ENCODE measurements at places on chromosomes 11 and 22.
A peak's percentile ranks its signal among the peaks of the same experiment; 100 is the strongest.

GRCh38 chr22:29511126-29511862 is 31.3 kb downstream of the NEFH start:
- no peak for DNase-seq

DNA sequence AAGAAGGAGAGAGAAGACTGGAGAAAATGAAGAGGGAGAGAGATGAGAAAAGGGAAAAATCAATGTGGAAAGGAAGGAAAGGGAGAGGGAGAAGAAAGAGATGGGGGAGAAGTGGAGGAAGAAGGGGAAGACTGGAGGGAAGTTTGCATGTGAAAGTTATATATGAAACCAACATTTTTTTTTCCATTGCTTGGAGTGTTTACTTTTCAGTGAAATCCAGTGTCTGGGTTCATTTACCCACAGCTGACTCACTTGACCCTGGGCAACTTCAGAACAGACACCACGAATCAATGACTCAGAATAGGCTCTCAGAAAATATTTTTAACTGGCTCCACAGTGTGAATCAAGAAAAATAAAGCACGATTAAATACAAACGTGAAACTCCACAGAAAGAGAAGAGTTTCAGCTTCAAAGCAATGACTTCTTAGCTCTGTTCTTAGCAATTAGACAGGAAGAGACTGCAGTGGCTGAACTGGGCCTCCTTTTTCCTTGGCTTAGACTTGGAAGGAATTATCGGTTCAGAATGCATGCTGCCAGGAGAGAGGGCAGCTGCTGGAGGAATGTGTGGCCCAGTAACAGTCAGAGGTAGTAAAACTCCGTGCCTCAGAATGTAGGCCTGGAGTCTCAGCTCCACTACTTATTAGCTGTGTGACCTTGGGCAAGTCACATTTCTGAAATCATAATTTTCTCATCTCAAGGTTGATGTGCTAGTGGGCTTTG is 237.5 kb downstream of the MIAT start:
- DNase-seq = no peak

GRCh38 chr11:77510095-77510494 is 36.2 kb upstream of the PAK1 start:
- no peak for DNase-seq

DNA sequence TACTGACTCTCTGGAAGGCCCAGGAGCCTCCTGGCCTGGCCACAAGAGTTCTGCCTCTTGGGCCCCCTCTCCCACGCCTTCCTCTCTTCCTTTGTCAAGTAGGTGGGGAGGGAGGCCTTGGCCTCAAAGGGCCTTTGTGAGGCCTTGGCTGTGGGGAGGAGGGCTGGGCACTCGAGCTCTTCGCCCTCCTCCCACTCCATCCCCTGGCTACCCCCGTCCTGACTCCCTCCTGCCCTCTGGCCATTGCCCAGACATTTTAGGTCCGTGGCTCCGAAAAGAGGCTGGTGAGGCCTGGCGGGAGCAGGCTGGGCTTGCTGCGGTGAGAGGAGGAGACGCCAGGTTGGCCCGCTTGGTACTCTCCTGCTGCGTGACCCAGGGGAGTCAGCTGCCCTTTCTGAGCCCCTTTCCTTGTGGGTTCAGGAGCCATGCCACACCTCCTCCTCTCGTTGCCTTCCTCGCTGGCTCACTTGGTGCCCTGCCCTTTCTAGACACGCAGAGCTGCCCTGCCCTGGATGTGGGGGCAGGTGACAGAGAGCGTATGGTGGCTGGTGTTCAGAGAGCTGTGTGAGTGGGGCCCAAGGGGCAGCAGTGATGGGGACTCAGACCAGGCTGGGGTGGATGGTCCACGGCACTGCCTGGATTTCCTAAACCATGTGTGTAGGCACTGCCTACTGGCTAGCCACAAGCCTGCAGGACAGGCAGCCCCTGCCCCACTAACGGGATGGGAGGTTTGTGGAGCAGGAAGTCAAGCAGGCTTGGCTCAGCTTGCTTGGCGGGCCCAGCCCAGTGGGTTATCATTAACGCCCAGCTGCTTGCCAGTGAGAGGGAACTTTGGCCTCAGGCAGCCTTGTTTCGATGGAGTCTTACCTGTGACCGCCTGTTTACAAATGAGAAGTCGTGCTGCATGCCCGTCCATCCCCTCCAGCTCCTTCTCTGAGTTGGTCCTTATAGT is 15.8 kb upstream of the OMP start:
- no peak for DNase-seq

GRCh38 chr11:127056338-127056971 is 55.9 kb upstream of the KIRREL3 start:
- DNase-seq = no peak

DNA sequence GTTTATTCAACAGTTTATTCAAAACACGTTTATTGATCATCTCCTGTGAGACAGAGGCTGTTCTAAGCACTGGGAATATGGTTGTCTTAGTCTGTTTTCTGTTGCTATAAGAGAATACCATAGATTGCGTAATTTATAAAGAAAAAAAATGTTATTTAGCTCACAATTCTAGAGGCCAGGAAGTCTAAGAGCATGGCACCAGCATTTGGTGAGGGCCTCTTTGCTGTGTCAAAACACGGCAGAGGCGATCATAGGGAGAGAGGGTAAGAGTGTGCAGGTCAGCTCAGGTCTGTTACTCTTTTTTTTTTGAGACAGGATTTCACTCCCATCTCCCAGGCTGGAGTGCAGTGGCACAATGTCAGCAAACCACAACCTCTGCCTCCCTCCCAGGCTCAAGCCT is 5.2 kb upstream of the IL17RA start:
- no peak for DNase-seq

- DNase-seq = no peak
Measured at GRCh38 chr11:70490208-70490607, 91.9 kb downstream of the CTTN start.

- DNase-seq = no peak
Measured at GRCh38 chr22:27873472-27873871, 45.6 kb downstream of the PITPNB start.

DNA sequence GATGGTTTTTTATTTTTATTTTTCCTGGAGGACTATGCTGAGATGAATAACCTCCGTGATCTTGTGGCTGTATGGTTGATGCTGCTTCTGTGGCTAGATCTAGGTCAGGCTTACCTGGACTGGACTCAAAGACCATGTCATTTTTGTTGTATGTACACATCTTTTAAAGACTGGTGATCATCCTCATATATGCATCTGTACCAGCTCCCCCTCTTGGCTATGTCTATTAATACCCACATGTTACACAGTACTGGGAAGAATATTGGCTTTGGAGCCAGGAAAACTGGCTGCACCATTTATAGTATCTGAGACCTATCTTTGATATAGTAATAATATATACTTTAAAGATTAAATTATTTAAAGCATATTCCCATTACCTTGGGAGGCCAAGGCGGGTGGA is 18.4 kb upstream of the PITPNB start:
- DNase-seq = no peak

DNA sequence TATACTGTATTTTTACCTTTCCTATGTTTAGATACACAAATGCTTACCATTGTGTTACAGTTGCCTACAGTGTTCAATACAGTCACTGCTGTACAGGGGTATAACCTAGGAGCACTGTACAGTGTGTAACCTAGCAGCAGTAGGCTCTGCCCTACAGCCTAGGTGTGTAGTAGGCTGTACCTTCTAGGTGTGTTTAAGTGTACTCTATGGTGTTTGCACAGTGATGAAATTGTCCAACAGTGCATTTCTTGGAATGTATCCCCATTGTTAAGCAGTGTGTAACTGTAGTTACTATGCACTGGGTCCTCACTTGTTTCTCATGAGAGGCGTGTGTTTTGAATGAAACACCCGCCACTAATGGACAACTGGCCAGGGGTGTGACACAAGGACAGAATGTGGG is 269.0 kb downstream of the OPCML start:
- no peak for DNase-seq

DNA sequence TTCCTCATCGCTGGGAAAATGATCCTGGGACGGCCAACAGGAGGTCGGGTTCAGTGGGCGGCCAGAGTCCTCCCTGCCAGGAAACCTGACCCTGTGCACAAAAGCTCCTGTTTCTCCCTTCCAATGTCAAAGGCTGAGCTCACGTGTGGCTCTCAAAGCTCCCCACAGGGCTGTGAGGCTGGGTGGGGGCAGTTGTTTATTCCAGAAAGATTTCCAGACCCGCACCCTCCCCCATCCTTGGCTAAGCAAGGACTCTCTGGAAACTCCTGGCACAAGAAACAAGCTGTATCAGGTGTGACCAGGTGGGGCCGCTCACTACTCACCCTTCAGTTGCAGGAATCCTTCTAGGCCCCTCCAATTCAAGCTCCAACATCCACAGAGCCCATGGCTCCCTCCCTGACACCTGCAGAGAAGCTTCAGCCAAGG is 131.9 kb downstream of the SHANK2 start:
- no peak for DNase-seq

GRCh38 chr11:65565624-65566453 is 4.4 kb upstream of the ZNRD2 start:
- no peak for DNase-seq

DNA sequence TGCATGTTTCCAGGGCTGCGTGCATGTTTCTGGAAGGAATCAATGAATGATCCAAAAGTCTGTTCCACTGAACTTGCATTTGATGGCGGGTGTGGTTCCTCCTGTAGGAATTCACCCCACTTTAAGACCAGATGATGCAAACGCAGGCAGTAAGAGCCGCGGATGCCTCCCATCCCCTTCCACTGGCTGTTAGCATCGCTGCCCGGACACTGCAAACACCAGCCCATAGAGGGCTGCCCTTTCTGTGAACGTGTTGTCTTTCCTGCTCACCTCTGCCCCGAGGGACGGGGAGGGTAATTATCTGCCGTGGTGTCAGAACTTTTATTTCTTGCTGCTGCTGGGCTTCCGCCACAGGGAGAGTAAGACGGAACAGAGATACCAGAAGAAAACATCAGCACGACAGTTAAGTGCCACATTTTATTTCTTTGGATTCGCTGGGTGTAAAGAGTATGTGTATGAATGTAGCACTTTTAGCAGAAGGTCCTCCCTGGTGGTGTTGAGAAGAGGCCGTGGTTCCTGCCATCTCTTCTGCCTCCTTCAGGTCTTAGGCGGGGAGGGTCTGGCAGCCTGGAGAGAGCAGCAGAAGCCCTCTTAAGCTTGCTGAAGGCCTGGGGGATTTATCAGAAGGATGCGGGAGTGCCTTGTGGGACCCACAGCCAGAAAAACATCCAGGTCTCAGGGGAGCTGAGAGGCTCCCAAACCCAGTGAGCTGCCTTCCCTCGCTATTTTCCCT is 53.2 kb upstream of the NECTIN1 start:
- DNase-seq = no peak

DNA sequence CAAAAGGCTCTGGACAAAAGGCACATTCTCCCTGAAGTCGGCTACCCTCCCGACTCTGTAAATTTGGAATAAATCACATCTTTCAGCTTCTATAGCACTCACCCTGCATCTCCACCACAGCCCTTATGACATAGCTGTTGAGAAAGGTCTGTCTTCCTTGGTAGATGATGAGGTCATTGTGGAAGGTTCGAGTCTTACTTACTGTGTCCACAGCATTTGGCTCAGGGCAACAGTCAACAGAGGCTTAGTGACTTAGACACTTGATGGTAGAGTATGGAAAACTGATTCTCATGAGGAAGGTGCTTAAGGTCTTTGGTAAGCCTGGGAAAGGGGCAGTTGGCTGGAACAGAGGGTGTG is 45.6 kb downstream of the PTPRJ start:
- no peak for DNase-seq

- DNase-seq = no peak
Measured at GRCh38 chr22:17483688-17484372, 79.5 kb upstream of the SLC25A18 start.

DNA sequence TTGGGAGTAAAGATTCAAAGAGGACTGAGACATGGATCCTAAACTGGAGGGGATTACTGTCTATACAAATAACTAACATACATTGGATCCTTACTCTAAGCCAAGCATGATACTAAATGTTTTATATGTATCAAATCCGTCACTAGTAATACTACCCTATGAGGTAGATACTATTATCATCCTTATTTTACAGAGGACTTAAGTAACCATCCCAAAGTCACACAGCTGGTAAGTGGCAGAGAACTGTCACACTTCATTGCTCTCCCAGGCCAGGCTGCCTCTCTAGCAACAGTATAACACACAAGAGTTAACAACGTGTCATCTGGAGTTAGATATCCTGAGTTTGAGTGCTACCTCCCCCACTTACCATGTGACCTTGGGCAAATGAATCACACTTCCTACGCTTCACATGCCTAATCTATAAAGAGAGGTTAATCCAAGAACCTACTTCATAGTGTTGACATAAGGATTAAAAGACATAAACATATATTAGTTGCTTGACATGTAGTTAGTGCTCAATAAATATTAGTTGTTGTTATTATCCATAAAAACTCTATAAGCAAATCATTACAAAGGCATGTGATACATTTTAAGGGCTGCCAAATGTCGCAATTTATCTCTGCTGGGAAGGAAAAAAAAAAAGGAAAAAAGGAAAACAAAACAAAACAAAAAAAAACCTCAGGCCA is 33.8 kb upstream of the SPON1 start:
- no peak for DNase-seq

- DNase-seq = peak; percentile 80
Measured at GRCh38 chr11:27158456-27159334, 118.1 kb downstream of the BBOX1 start.

DNA sequence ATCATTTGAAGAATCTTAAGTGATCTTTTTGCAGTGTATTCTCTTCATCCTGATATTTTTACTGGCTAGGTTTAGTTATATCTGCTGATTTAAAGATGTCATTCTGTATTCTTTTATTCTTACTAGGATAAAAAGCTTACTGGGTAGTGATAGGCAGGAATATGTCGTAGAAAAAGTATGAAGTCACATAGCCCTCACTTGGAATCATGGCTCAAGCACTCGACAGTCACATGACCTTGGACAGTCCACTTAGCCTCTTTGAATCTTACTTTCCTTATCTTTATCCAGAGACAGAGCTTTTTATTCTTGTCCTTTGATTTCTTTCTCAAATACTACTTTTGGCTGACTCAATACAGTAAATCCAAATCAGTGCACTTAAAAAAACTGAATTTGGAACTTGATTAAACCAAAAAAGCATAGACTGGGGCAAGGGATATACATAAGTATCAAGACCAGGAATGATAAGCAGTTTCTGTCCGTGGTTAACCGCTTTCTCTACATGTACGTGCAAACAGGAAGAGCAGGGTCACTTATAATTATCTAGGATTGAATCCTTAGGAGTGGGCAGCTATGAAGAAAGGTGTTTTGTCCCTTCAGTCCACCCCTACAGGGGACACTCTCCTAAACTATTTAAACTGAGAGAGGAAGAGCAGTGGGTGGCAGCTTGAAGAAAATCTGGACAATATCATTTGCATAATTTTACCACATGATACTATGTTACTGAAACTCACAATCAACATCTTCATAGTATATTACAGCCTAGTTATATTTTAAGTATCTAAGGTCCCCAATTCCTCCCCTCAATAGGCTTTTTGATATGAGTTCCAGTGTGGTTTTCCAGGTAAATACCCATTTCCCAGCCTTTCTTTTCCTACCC is 8.0 kb downstream of the MMP7 start:
- DNase-seq = no peak

GRCh38 chr11:8355416-8355742 is 91.7 kb upstream of the LMO1 start:
- no peak for DNase-seq
